Stimulated activated CD4-positive, alpha-beta T cell treated with anti-CD3 and anti-CD28 coated beads, Interleukin-1b, Interleukin-23, amount 100 ng/mL, for 1 hour (primary cell): ENCODE measurements at places on chromosomes 7 and 10.

DNA sequence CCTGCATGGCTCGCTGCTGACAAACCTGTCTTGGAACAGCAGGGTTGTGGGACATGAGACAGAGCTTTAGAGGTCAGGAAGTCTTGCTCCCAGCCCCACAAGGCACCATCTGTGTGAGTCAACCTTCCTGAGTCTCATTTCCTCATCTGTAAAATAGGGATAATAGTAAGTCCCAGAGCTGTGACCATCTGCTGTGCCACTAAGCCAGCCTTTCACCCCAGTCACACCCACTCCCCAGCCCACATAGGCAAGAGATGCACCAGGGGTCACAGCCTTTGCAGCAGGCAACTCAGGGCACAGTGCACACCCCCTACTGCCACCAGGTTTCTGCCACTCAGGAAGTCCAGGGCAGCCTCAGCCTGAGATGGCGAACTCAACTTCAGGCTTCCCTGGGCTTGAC lies 29.4 kb upstream of the CDH23 start:
- no peak for DNase-seq

GRCh38 chr7:506391-506831 lies 13.2 kb downstream of the PDGFA start:
- no peak for DNase-seq

GRCh38 chr7:140003913-140004382 lies 58.8 kb downstream of the PARP12 start:
- DNase-seq, result no peak

DNA sequence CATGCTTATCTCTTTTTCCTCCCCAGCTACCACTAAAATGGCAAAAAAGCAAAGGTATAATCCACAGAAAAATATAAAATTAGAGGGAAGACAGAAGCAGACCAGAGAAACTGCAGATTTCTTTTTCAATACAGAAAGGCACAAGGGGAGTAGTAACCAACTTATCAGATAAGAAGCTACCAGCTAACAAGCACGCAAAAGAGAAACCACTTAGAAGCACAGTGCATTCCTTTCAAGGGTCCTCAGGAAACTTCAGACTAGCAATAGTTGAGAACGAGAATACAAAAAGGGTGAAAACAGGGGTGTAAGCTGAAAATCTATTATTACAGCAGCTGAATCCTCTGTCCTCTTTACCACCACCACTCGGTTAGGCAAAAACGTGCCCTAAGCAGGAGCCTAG lies 9.9 kb upstream of the OR2A5 start:
- no peak for DNase-seq

DNA sequence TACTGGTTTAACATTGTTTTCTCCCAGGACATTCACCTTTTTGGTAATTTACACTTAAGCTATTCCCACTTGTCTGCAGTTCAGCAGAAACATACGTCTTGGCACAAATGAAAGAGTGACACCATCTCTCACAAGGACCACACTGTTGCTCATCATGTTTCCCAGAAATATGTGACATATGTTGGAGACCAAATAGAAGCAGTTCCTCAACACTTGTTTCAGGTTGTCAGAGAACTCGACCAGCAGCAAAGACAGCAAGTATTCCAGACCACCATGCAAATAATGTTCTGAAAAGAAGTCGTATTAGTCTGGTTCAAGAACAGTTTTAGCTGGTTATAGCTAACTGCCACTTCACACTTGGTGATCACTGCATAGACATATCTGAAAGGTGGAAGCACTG lies 81.3 kb upstream of the KLF6 start:
- no peak for DNase-seq

DNA sequence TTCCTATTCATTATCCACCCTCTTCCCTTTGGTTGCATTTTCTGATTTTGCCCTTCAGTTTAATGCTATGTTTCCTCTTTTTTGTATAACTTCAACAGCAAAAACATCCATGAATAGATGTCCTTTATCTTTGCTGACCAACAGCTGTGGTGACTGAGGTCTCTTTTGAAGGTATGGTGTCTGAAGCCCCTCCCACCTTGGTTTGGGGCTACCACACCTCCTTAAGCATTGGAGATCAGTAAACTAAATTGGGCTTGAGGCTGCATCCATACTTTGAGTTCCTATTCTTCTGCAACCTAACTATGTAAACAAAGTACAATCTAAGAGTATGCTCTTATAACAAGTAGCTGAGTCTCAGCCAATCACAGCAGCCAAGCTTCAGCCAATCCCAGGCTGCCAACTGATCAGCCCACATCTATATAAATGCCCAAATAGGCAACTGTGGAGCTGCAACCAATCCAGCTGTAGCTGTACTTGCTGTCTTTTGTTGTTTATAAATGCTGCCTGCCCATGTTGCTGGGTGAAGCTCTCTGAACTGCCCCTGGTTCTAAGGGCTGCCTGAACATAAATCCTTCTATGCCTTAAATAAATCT lies 69.4 kb upstream of the PDLIM1 start:
- no peak for DNase-seq
